ENCODE measurements at places on chromosomes 11 and 22.

DNA sequence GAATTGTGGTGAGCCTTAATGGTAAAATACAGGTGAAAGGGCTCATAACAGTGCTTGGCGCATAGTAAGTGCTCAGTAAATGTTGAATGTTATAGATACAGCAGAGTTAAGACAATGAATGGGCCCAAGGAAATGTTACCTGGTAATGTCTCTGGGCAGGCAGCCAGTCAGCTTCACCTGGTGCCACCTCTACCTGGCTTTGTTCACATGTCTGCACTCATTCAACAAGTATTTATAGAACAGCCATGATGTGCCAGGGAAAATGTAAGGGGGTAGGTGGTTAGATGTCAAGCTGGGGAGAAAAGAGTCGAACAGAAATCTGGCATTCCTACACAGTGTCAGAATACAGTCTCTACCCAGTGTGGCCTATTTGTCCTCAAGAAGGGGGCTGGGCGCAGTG, 238.8 kb upstream of the SYN3 start:
- peaks cover 14% of the 10 kb centered on the region for H3K4me1 ChIP-seq
- no peak for DNase-seq
- no peak overlapping the region for H3K27ac ChIP-seq
- H3K36me3 ChIP-seq = peaks cover 26% of the 10 kb centered on the region
- H3K27me3 ChIP-seq = no peaks in the 10 kb centered on the region

DNA sequence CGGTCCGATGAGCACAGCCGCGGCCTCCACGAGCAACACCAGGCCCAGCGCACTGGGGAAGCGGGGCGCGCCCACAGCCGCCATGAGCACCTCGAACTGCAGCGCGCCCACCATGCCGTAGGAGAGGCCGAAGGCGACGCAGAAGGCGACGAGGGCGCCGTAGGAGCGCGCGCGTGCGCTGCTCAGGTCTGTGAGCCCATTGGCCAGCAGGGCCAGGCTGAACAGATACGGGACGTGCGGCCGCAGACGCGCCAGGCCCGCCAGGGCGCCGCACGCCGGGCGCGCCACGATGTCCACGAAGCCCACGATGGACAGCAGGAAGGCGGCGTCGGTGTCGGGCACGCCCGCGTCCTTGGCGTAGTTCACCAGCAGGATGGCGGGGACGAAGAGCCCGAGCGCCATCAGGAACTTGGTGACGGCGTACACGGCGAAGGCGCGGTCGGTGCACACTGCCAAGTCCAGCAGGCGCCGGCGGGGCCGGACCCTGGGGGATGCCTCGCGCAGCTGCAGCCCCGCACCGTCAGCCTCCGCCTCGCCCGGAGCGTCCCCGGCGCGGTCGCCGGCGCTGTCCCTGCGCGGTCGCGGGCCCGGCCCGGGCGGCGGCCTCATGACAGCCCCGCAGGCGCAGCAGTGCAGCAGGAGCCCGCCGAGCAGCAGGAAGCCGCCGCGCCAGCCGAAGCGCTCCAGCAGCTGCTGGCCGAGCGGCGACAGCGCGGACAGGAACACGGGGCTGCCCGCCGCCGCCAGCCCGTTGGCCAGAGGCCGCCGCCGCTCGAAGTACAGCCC, 2.9 kb downstream of the SLC16A8 start:
- peaks cover 16% of the 10 kb centered on the region for H3K36me3 ChIP-seq
- H3K27me3 ChIP-seq = peaks cover 26% of the 10 kb centered on the region
- peaks cover 28% of the 10 kb centered on the region for H3K4me1 ChIP-seq
- DNase-seq = no peak
- H3K27ac ChIP-seq = no peak overlapping the region

DNA sequence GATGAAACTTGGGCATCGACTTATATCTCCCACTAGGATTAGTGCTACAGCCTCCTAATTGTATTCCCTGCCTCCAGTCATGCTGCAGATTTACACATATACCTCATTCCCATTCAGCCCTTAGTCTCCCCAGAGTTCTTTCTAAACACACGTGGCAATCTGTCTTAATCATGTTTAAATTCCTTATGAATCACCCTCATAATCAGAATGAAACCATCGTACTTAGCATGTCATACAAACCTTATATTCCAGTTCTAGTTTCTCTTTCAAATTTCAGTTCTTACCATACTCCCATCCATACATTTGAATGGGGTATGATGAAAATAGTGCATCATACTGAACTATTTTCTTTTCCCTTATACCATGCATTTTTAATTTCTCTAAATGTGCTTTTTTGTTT, 6.0 kb upstream of the OR10A2 start:
- no peaks in the 10 kb centered on the region for H3K36me3 ChIP-seq
- H3K27me3 ChIP-seq = no peaks in the 10 kb centered on the region
- no peak for DNase-seq
- no peak overlapping the region for H3K4me3 ChIP-seq
- no peak overlapping the region for H3K27ac ChIP-seq

- DNase-seq = no peak
- H3K4me3 ChIP-seq = no peak overlapping the region
Observed at GRCh38 chr11:95575517-95575916, 214.1 kb downstream of the FAM76B start.

GRCh38 chr11:75268626-75269366, 28.2 kb downstream of the TPBGL start:
- H3K36me3 ChIP-seq = peaks cover 82% of the 10 kb centered on the region
- peaks cover 6% of the 10 kb centered on the region for H3K4me1 ChIP-seq
- H3K27ac ChIP-seq = no peak overlapping the region

GRCh38 chr11:61959114-61959513, 8.3 kb downstream of the FTH1 start:
- H3K36me3 ChIP-seq = peaks cover 24% of the 10 kb centered on the region
- H3K27ac ChIP-seq = no peak overlapping the region
- no peak overlapping the region for H3K4me3 ChIP-seq
- no peaks in the 10 kb centered on the region for H3K27me3 ChIP-seq
- no peak for DNase-seq

GRCh38 chr22:26041931-26042330, 127.3 kb upstream of the SEZ6L start:
- peaks cover 13% of the 10 kb centered on the region for H3K27me3 ChIP-seq
- H3K36me3 ChIP-seq = no peaks in the 10 kb centered on the region
- no peaks in the 10 kb centered on the region for H3K4me1 ChIP-seq
- H3K27ac ChIP-seq = no peak overlapping the region
- no peak overlapping the region for H3K4me3 ChIP-seq

DNA sequence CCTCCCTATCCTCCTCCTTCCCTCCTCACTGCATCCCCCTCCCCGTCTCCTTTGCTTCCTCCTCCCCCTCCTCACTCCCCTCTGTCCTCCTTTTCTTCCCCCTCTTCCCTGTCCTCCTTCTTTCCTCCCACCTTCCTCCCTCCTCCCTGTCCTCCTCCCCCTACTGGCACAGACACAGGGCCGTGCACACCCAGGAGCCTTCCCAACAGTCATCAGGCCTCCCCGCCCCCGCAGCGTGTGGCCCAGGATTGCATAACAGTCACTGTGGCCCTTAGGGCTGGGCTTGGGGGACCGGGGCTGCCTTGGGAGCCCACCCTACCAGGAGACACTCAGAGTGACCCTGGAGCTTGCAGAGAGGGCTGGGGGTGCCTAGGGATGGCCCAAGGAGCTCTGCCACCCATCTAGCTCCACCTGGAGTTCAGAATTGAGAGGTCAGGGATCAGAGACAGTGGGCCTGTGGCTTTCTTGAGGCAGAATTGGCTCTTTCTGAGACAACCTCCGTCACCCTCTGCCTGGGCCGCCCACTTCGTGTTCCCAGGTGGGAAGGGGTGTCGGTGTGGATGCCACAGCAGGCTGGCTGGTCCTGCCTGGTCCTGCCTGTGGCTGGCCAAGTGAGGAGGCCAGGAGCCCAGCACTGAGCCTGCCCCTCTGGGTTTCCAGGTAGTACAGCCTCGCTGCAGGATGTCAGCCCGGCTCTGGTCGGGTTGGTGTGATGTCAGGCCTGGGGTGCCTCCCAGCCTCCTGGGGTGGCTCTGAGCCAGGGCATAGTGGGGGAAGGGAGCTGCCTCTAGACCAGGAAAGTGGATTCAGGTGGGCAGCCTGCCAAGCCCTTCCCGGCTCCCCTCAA, 1.6 kb downstream of the SPI1 start:
- H3K27ac ChIP-seq = peak overlapping the region; percentile 63
- H3K4me1 ChIP-seq = no peaks in the 10 kb centered on the region
- no peak for DNase-seq
- H3K27me3 ChIP-seq = no peaks in the 10 kb centered on the region
- H3K4me3 ChIP-seq = peak overlapping the region; percentile 39
- no peaks in the 10 kb centered on the region for H3K36me3 ChIP-seq

DNA sequence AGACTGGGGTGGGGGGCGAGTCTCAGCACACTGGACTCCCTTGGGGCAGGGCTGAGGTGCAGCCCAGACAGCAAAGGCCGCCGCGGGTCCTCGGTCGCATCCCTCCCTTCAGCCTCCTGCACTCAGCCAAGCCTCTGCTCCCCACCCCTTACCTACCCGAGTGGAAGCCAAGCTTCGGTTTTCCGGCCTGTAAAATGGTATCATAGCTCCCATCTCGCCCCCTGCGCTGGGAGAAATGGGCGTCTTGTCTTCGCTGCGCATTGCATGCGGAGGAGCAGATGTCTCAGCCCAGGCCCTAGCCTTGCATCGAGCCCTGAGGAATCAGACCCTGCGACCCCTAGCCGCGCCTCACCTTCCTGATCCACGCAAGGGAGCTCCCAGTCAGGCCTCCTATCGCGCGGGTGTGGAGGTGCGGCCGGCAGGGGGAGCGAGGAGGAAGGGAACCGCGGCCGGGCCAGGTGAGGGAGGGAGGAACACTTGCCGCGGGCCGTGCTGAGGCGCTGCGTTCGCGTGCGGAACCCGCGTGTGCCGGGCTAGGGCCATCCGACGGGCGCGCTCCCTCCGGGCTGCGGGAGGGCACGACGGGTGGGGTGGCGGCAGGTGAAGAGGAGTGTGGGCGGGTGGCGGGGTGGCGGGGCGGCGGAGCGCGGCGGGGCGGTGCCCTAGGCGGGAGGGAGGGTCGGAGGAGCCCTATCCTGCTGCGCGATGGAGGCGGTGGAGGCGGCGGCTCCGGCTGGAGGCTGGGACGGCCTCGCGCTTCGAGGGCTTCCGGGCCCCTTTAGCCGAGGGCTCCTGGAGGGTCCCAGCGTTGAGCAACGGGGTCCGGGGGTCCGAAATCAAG, 4.1 kb upstream of the TBX1 start:
- no peaks in the 10 kb centered on the region for H3K36me3 ChIP-seq
- H3K4me3 ChIP-seq = peak overlapping the region; percentile 28
- no peak overlapping the region for H3K27ac ChIP-seq
- peaks cover 55% of the 10 kb centered on the region for H3K27me3 ChIP-seq

- peak overlapping the region; percentile 30 for H3K4me3 ChIP-seq
- DNase-seq = no peak
- no peak overlapping the region for H3K27ac ChIP-seq
- H3K4me1 ChIP-seq = peaks cover 18% of the 10 kb centered on the region
- peaks cover 8% of the 10 kb centered on the region for H3K27me3 ChIP-seq
Observed at GRCh38 chr11:131370901-131371790, 731 bp downstream of the NTM start.

DNA sequence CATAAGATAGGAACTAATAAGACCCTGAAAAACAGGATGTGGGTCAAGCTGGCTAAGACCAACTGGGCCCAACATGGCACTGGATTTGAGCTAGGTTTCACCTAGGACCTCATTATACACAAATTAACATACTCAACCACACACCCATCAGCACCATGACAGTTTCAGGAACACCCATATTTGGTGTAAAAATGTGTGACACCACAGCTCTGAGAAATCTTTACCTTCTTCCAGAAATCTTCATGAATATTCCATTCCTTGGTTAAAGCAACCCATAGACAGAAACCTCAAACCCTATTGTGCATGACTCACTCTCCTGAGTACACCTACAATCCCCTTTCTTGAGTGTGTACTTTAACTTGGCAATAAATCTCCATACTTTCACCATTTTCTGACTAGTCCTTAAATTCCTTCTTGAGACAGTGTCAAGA, 378.8 kb downstream of the DYNC2H1 start:
- H3K4me1 ChIP-seq = no peaks in the 10 kb centered on the region
- H3K36me3 ChIP-seq = no peaks in the 10 kb centered on the region
- H3K4me3 ChIP-seq = no peak overlapping the region
- no peak overlapping the region for H3K27ac ChIP-seq
- no peak for DNase-seq

DNA sequence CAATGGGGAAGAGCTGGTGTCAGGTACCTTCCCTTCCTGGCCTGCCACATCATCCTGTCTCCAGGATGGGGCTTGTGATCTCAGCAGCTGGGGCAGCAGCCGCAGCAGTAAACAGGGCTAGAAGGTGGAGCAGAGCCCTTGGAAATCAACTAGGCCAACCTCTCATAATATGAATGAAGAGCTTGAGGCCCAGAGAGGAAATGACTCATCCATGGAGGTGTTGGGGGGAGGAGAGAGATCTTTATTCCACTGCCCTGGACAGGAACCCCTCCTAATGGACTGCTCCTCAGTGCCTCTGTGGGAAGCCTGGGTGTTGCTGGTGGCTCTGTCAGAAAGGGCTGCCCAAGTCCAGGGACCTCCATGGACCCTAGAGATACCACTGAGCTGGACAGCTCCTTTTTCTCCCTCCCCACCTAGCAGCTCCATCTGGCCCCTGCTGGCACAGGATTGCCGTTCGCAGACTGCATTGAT, 111.8 kb downstream of the OSBP2 start:
- H3K27me3 ChIP-seq = no peaks in the 10 kb centered on the region
- H3K36me3 ChIP-seq = no peaks in the 10 kb centered on the region
- H3K4me3 ChIP-seq = no peak overlapping the region
- H3K4me1 ChIP-seq = peaks cover 17% of the 10 kb centered on the region
- DNase-seq = no peak
- no peak overlapping the region for H3K27ac ChIP-seq

DNA sequence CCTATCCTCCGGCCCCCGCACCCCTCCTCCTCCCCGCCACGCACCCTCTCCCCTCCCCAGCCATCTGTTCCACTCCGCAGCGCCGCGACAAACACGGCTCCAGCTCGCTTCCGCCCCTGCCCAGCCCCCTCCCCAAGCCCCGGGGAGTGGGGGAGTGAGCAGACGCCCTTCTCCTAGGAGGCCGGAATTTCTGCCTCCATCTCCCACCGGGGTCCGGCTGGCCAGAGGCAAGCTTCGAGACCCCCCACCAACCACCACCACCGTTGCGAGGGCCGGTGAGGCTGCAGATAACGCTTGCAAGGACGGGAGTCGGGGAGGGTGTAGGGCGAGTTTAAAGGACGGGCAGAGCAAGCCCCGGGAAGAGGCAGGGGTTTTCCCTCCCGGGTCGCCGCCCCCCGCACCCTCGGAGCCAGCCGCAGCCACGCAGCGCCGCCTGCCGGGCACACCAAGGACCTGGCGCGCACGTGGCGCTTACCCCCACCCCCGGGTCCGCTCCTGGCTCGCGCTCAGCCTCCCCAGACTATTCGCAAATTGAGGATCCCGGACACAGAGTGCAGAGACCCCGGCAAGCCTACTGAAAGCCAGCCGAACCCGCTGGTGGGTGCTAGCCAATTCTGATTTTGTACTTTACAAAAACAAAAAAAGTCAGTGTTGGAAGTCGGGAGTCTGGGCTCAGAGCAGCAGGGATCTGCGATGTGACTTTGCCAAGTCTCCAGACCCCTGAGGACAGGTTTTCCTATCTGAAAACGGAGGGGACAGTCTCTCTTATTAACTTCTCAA, 22.6 kb downstream of the RTN4RL2 start:
- H3K27ac ChIP-seq = no peak overlapping the region
- H3K4me3 ChIP-seq = peak overlapping the region; percentile 21
- no peak for DNase-seq
- peaks cover 36% of the 10 kb centered on the region for H3K27me3 ChIP-seq
- H3K36me3 ChIP-seq = peaks cover 49% of the 10 kb centered on the region

GRCh38 chr11:350723-351255, 18.5 kb upstream of the B4GALNT4 start:
- H3K4me1 ChIP-seq = peaks cover 47% of the 10 kb centered on the region
- no peak overlapping the region for H3K27ac ChIP-seq
- DNase-seq = no peak
- H3K27me3 ChIP-seq = no peaks in the 10 kb centered on the region
- no peaks in the 10 kb centered on the region for H3K36me3 ChIP-seq

- H3K27ac ChIP-seq = no peak overlapping the region
- peaks cover 68% of the 10 kb centered on the region for H3K36me3 ChIP-seq
- no peak for DNase-seq
- no peak overlapping the region for H3K4me3 ChIP-seq
Observed at GRCh38 chr11:3020011-3020410, 27.9 kb upstream of the NAP1L4 start.
